ENCODE measurements at places on chromosomes 7 and 10.

GRCh38 chr10:29767968-29768367, 133.2 kb upstream of the SVIL start:
- DNase-seq = no peak

GRCh38 chr10:87060280-87060928, 34.2 kb downstream of the GLUD1 start:
- DNase-seq = no peak

DNA sequence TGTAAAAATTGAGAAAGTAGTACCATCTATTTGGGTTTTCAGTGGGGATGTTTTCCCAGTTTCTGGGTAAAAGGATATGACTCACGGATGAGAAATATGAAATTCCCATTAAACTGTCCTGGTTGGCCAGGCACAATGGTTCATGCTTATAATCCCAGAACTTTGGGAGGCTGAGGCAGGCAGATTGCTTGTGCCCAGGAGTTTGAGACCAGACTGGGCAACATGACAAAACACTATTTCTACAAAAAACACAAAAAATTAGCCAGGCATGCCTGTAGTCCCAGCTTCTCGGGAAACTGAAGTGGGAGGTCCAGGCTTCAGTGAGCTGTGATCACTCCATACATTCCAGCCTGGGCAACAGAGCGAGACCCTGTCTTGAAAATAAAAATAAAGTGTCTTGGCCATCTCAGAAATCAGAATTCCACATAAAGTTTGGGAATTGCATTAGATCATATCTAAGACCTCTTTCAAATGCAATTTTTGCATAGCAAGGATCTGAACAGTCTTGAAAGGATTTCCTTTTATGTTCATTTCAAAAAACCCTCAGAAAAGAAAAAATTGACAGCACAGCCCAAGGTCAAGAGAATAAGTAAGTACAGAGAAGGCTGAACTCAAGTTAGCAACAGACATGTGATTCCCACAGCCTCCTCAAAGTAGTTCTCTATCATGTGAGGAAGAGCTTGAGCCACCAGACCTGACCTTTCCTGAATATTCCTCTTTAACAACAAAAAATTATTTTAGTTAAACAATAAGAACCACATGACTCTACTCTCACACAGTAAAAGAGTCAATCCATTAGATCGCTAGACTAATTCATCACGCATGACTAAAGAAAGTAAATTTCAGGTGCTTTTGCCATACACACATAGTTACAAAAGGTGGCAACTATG, 141.5 kb upstream of the CAV2 start:
- no peak for DNase-seq

GRCh38 chr7:139103057-139103815, 6.3 kb downstream of the ZC3HAV1 start:
- no peak for DNase-seq

DNA sequence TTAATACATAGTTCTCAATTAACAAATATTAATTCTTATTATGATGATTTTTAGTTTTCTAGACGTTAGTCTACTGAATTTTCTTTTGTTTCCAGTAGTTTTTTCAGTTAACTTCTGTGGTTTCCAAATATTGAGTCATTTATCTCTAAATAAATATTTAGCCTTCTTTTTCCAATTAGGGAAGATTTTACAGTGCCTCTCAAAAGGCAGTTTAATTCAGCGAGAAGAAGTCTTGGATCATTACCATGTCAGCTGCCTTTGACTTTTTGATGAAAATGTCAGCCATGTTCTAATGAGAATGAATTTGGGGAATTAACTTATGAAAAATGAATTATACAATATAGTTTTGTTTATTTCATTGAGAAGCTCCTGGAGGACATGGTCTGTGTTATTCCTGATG, 90.0 kb downstream of the CDK14 start:
- no peak for DNase-seq

- DNase-seq = no peak
Observed at GRCh38 chr7:134690016-134690415, 43.4 kb downstream of the BPGM start.

DNA sequence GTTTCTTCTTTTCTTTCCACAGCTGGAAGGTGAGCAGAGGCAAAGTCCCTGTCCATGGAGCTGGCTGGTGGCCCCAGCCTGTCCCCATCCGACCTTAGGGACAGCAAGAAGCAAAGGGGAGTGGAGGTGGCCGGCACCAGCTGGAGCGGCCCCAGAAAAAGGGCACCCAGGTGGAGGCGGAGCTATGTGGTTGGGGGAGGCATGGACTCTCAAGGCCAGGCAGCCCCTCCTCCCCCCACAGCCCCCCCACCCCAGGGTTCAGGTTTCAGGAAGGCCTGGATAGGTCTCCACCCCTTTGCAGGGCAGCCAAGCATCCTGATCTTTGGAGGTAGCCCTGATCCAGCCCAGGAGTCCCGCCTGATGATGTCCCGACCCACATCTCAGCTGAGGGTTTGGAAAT, at the start of gene SSC4D:
Gene SSC4D, minus strand, starts transcription at position 161 of the 400 bp plus-strand sequence. CDS start 5,258 bp downstream, outside the sequence.
- DNase-seq = no peak

- DNase-seq = no peak
Observed at GRCh38 chr10:23610626-23611307, 171.9 kb downstream of the OTUD1 start.

DNA sequence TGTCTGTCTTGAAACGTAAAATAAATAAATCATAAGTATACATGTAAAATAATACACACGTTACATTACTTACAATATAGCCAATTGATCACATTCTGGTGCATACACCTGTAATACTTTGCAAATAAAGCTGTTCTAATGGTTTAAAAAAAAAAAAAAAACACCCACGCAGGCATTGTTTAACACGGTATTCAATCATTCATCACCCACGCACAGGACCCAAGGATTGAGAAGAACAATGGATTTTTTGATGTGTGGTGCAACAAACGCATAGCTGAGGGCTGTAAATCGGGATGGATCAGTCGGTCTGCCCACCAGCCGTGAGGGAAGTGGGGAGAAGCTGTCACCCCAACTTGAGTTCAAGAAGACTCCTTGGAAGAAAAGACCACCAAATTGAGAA, 8.7 kb downstream of the PITRM1 start:
- DNase-seq = no peak

- DNase-seq = no peak
Observed at GRCh38 chr10:23150091-23150490, 42.0 kb upstream of the PTF1A start.

DNA sequence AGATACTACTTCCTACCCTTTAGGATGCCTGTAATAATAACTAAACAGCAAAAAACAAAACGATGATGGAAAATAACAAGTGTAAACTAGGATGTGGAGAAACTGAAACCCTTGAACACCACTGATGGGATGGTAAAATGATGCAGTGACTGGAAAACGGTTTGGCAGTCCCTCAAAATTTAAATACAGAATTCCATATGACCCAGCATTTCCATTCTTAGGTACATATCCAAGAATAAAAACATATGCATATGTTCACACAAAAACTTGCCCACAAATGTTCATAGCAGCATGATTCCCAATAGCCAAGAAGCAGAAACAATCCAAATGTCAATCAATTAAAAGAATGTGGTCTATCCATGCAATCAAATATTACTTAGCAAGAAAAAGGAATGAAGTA, 25.8 kb downstream of the SMURF1 start:
- no peak for DNase-seq

Measured in NCI-H1092 treated with DMSO at 0.1 percent for 48 hours (cell line).